ENCODE measurements at places on chromosomes 1 and 21.

GRCh38 chr1:49102752-49103151 lies 326.1 kb upstream of the BEND5 start:
- DNase-seq: peak; percentile 73

DNA sequence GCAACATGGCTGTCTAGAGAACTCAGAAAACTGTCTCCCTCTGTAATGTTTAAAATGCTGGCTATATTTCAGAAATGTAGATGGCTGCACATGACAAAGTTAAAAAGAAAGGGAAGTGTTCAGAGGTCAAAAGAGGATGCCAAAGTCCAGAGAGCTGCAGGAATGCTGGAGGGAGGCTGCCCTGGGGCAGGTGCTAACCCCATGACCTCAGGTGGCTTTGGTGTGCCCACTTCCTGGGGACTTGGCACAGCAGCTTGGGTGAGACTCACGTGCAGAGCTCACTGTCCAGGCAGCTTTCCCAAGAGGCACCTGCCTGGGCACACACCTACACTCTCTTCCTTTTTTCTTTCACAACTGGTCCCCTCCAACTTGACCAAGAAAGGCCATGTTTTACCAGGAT lies 256.4 kb downstream of the KCNJ6 start:
- no peak for DNase-seq

GRCh38 chr1:234778221-234779159 lies 168.5 kb upstream of the IRF2BP2 start:
- DNase-seq: no peak

DNA sequence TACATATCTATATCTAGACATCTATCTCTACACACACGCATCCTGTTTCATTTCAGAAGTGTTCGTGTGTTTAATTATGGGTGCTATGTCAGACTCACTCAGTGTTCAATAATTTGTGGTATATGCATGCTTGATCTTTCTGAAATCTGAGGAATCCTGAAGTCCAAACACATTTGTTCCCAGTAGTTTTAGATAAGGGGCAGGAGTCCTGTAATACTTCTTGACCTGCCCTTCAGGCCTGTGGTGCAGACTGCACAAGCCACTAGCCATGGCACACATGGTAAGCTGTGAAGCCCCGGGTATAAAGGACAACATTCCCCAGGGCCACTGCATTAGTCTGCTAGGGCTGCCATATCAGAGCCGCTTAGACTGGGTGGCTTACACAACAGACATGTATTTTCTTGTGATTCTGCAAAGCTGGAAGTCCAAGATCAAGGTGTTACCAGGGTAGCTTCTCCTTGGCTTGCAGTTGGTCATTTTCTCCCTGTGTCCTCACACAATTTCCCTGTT lies 267.2 kb downstream of the RHOU start:
- no peak for DNase-seq

- DNase-seq: peak; percentile 19
Observed at GRCh38 chr1:184389446-184389845, 2.6 kb downstream of the C1orf21 start.

DNA sequence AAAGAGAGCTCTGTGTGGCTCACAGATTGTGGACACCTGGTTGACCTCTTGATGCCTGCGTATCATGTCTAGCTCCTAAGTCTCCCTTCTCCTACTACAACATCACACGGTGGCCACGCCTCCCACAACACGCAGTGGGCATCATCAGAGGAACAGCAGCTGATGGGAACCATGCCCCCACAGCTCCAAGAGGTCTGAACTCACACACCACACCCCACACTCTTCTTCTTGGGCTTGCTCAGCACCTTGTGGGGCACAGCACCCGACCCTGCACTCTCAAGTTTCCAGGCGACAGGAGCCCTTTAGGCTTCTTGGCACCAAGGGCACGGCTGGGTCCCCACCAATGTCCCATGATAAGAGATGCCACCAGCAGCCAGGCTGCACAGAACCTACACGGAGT lies 18.8 kb upstream of the CDCP2 start:
- DNase-seq: no peak

DNA sequence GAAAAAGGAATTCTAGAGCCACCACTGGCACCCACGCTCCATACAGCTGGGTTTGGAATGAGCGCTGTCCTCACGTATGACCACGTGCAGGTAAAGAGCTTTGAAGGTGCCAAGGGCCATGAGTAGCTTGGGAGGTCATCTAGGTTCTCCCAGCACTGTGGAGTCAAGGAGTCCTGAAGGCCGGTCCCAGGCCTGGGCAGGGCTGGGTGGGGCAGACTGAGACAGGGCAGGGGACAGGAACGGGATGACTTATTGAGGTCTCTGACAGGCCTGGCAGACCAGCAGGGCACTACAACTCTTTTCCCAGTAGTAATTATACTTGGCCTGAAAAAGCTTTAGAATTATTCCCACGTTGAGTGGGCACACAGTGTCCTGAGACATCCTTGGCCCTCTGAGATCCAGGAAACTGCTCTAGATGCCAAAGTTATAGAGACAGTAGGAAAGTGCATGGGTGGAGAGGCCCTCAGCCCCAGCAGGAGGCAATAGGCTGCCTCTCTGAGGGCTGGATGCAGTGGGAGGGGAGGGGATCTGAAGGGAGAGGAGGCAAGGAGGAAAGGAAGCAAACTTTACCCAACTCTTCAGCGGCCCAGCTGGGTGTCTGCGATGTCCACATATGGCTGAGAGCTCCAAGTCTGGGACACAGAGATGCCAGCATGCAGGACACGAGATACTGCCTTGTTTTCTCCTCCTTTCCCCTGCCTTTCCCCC lies 1.8 kb upstream of the CDA start:
- no peak for DNase-seq

DNA sequence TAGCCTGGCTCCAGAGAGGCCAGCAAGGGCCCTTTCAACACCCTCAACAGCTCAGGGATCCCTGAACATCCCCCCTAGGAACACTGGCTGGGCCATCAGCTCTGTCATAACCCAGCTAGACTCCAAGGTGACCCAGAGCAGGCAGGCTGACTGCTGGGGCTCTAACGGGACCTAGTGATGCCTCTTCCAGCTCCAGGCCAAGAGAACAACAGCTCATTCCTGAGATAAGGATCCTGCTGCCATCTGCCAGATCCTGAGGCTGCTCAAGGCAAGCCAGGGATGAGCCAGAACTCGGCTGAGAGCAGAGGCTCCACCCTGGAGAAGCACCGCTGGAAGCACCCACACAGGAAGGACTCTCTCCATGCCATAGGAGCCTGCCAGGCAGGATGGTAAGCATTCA lies 2.0 kb downstream of the VSIG8 start:
- DNase-seq: no peak

GRCh38 chr1:224447251-224447650 lies 12.7 kb upstream of the WDR26 start:
- peak; percentile 83 for DNase-seq

DNA sequence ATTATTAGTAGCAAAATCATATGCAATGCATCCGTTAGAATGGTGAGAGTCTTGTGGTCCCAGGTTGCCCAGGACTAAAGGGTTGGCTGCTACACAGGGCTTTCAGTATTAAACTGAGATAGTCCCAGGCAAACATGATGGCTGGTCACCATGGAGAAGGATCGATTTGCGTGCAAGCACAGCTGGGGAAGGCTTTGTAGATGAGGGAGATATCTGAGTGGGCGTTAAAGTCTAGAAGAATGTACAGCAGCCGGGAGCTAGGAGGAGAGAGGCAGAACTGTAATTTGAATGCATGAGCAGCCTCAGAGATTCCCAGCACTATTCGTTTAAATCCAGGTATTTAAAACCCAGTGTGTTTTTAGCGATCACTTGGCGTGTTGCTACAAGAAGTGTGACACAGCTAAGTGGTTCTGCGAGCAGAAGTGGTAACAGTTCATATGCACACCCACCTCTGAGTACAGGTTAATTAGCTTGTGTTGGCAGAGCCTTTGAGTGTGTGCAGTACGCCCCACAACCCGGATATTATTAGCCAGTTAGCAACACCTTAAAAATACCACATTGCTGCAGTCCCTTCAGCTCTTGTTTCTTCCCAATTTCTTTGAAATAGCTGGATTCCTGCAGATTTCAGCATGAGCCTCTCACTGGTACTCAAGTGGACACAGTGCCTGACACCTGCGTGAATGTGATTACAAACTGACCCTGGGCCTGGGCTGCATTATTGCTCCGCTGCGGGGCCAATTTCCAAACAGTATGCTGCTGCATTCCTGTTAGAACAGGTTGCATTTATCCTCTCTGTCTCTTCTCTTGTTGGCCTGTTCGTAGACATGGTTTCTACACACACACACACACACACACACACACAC lies 67.2 kb upstream of the SCAF4 start:
- DNase-seq: peak; percentile 36

- DNase-seq: peak; percentile 34
Observed at GRCh38 chr1:16250524-16251251, 13.7 kb upstream of the CPLANE2 start.

DNA sequence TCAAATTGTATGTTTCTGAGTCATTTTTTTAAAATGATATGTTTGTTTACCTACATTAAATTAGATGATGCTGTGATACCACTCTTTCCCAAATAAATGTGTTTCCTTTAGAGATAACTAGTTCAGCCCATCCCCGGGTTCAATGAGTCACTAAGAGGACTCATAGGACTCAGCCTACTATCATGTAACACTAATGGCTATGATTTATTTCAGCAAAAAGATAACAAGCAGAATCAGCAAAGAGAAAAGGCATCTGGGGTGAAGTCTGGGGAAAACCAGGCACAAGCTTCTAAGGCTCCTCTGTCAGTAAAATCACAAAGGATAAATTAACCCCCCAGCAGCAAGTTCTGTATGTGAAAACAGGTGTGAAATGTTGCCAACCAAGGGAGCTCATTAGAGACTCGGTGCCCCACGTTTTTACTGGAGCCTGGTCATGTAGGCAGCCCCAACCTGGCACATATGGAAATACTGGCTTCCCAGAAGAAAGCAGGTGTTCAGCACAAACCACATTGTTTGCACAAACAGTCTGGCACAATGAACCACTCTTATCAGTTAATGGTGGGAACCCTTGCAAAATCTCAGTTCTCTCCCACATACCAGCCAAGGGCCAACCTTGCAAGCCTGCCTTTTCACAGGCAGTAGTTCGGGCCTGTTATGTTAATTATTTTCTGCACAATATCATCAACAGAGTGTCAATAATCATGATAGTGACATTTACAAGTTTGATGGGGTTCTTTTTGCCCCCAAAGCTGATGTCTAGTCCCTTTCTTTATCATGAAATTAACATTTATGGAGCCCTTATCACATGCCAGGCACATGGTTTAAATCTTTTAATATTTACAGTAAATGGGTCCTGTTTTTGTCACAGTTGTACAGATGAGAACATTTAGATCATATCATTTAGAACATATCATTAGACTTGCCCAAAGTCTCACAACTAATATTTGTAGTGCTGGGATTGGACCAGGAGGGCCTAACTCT lies 23.1 kb upstream of the CNN3 start:
- no peak for DNase-seq

GRCh38 chr1:224533517-224533916 lies 82.6 kb upstream of the CNIH3 start:
- DNase-seq: no peak

DNA sequence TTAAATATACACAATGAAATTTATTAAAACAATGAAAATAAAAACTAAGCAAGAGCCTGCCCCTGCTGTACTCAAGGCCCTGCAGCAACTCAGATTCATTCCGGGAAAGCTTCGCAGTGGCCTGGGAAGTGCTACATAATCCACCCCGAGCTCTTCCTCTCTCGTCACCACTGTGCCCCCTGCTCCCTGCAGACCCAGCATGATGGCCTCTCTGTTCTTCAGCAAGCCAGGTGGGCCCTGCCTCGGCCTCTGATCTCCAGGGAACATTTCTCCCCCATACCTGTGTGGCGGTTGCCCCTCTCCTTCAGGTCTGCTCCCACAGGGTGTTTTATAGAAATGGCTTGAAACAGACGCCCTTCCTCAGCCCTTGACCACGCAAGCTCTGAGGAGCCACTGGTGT lies 10.6 kb downstream of the RNF187 start:
- DNase-seq: no peak

DNA sequence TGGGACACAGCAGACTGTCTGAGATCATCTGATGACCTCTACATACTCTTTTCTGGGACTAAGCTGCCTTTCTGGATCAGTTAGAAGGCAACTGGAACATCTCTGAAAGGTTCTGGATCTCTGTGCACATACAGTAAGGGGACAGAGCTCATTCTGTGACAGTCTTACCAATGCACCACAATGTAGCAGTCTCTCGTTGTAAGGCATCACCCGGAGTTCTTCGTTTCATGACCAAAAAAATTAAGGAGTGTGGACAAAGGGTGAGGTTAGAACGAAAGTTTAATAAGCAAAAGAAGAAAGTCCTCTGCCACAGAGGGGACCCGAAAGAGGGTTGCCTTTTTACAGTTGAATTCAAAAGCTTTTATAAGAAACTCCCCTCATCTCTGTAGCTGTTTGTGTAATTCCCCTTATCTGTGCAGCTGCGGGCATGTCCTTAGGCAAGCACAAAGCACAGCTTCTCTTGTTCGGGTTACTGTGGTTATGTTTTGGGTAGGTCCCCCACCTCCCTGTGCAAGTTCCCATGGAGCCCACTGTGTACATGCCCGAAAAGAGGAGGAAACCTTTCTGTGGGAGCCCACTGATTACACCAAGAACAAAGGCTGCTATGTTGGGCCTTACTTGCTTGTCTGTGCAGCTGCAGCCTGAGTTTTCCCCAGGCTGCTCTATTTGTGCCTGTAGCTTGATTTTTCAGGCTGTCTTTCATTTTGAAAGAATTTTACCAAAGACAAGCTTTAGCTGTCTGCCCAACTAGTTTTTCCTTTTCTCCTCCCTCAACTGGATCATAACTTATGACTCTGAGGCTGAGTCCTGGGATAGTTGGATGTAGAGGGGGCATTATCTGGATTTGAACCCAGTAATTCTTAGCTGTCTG lies 53.1 kb upstream of the CACNA1E start:
- DNase-seq: no peak

- DNase-seq: peak; percentile 73
Observed at GRCh38 chr1:113452921-113453770, 62.8 kb downstream of the MAGI3 start.

GRCh38 chr1:91617285-91617765 lies 116.7 kb downstream of the CDC7 start:
- DNase-seq: no peak

DNA sequence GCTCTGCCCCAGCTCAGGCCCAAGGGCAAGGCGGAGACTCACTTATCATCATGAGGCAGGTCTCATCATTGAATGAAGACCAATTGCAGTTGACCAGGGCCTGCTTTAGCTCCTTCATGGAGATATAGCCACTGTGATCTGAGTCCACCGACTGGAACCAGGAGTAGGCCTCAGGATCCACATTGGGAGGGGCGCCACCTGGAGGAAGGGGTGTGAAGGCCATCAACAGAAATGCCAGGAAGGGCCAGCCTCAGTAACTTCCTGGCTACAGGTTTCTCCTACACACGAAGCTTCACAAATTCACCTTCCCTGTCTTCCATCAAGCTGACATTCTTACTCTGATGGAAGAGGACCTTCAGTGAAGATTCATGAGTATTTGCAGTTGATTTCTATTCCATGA lies 11.6 kb downstream of the PEF1 start:
- DNase-seq: peak; percentile 32

DNA sequence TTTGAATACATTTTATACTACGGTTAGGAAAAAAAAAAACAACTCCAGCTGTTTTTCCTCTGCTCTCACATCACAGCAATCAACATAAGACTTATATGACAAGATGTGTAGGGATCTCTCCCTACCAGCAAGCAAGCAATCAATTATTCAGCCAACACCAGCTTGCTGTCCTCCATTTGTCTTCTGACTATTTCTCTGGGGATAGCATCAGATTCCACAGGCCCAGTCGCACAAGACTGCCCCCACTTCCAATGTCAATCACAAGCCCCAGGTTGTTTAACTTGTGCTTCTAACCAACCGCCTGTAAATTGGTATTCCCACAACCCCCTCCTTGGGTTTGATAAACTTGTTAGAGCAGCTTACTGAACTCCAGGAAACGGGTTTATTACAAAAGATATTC lies 873.1 kb upstream of the TMPRSS15 start:
- no peak for DNase-seq

GRCh38 chr1:164787834-164788231 lies 228.8 kb downstream of the PBX1 start:
- no peak for DNase-seq
